ENCODE measurements at places on chromosomes 7 and 10. TPM values are rescaled to one million over a fixed set of nuclear protein-coding genes. Genes with fewer than 3 reads are reported as not detected.

Gene ICA1
- total RNA-seq, result 0.62 TPM

Gene PALD1
- total RNA-seq, result 3.1 TPM

Gene MAGI2
- total RNA-seq, result 0.14 TPM

Gene BLNK
- total RNA-seq, result 1.3 TPM

Gene TMEM178B
- total RNA-seq, result 0.21 TPM

- H3K36me3 ChIP-seq, result no peaks in the 10 kb centered on the region
- peak overlapping the region; percentile 97 for H3K27ac ChIP-seq
- no peaks in the 10 kb centered on the region for H3K27me3 ChIP-seq
- H3K4me1 ChIP-seq, result peaks cover 37% of the 10 kb centered on the region
- DNase-seq, result peak; percentile 1
- H3K4me3 ChIP-seq, result peak overlapping the region; percentile 98
Observed at GRCh38 chr7:27739301-27739908, 557 bp upstream of the TAX1BP1 start.

- peaks cover 20% of the 10 kb centered on the region for H3K36me3 ChIP-seq
- no peaks in the 10 kb centered on the region for H3K27me3 ChIP-seq
- H3K4me3 ChIP-seq, result no peak overlapping the region
- H3K4me1 ChIP-seq, result peaks cover 41% of the 10 kb centered on the region
- no peak for DNase-seq
Observed at GRCh38 chr10:110754375-110755105, 110.4 kb downstream of the RBM20 start.

DNA sequence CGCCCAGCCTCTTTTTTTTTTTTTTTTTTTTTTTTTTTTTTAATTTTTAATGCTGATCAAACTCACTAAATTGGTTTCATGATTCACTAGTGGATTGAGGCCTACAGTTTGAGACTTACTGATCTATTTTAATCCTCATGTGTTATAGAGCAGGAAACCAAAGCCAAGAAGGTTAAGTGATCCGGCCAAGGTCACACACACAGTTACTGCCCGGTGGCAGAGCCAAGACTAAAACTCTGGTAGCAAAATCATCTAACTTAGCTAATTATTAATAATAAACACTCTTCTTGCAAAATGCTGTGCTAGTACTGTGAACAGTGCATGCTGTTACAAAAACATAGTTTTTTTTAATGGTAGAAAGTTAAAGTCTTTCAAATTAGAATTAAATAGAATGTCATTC lies 188.3 kb upstream of the NFE2L3 start:
- H3K36me3 ChIP-seq, result no peaks in the 10 kb centered on the region
- H3K27ac ChIP-seq, result no peak overlapping the region
- DNase-seq, result no peak
- peaks cover 35% of the 10 kb centered on the region for H3K27me3 ChIP-seq
- peaks cover 14% of the 10 kb centered on the region for H3K4me1 ChIP-seq

- DNase-seq, result no peak
- H3K4me3 ChIP-seq, result no peak overlapping the region
- H3K36me3 ChIP-seq, result no peaks in the 10 kb centered on the region
- H3K4me1 ChIP-seq, result no peaks in the 10 kb centered on the region
- H3K27ac ChIP-seq, result no peak overlapping the region
Observed at GRCh38 chr10:111677759-111678158, 505.8 kb downstream of the GPAM start.

DNA sequence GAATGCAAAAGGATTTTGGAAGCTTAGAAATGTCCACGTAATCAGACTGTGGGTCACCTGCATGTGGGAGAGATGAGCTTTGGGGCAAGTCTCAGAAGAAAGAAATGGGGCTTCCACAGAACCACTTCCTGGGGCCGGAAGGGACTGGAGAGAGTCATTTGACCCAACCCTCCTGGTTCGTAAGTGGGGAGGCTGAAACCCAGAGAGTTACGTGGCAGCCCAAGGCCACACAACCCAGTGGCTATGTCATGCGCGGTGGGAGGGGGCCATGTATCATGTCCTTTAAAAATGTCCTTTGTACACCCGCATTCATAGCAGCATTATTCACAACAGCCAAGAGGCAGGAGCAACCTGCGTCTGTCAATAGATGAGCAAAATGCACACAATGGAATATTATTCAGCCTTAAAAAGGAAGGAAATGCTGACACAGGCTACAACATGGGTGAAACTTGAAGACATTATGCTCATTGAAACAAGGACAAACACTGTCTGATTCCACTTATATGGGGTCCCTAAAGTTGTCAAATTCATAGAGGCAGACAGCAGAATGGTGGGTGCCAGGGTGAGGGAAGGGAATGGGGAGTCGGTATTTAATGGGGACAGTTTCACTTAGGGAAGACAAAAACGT lies 15.1 kb downstream of the CAMK2B start:
- no peak for DNase-seq
- H3K36me3 ChIP-seq, result no peaks in the 10 kb centered on the region
- peak overlapping the region; percentile 45 for H3K4me3 ChIP-seq
- H3K4me1 ChIP-seq, result peaks cover 2% of the 10 kb centered on the region
- peaks cover 9% of the 10 kb centered on the region for H3K27me3 ChIP-seq

- no peak for DNase-seq
- peaks cover 68% of the 10 kb centered on the region for H3K4me1 ChIP-seq
- H3K36me3 ChIP-seq, result peaks cover 58% of the 10 kb centered on the region
Observed at GRCh38 chr10:80191589-80192270, 13.6 kb downstream of the ANXA11 start.
